ENCODE measurements at places on chromosomes 4 and X.

DNA sequence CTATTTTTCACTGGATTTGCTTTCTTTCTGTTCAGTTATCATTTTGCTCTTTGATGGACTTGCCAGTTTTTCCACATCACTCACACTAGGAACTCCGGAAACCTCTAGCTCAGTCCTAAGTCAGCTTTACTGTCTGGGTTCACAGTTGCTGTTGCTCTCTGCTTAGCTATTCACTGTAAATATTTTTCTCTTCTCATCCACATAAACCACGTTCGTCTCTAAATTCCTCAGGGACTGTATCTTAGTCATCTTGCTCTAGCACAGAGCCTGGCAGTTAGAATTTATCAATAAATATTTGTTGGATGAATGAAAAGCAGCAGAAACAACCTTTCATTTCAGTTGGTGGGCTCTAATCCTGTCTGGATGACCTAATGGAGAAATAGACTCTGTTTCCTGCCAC, 119.4 kb upstream of the DMD start:
- DNase-seq = no peak

GRCh38 chr4:111283066-111283677, 660.3 kb upstream of the PITX2 start:
- DNase-seq = peak; percentile 60

GRCh38 chr4:173802662-173803022, 272.6 kb upstream of the HAND2 start:
- no peak for DNase-seq

- DNase-seq = peak; percentile 21
Measured at GRCh38 chrX:40272776-40273175, 175.0 kb upstream of the BCOR start.

DNA sequence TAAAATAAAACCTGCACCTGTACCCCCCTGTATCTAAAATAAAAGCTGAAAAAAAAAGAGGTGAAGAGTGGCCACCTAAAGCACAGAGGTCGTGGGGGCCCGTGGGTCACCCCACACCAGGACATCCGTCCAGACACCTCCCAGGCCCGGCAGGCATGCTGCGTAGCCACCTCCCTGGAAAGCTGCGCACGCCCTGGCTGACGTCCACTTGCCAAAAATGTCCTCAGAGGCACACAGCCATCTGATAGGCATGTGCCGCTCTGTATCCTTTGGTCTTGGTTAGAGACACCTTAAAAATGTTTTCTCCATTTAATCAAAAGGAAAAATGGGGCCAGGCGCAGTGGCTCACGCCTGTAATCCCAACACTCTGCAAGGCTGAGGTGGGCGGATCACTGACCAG, 17.7 kb downstream of the FAM53A start:
- no peak for DNase-seq

DNA sequence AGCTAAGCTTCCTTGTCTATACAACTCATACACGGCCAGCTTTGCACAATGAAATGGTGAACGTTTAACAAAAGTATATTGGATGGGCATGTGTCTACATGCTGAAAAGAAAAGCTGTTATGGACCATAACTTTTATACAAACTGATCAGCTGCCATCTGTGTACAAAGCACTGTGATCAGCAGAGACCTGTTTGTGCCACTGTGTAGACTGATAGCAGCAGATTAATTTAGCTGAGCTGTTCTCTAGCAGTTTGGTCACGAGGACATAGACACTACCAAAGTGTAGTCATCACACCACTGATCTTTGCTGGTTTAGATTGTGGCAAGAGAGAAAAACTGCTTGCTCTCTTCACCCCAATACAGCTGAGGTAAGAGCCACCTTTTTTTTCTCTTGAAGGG, 124.5 kb downstream of the RAPGEF2 start:
- DNase-seq = no peak

DNA sequence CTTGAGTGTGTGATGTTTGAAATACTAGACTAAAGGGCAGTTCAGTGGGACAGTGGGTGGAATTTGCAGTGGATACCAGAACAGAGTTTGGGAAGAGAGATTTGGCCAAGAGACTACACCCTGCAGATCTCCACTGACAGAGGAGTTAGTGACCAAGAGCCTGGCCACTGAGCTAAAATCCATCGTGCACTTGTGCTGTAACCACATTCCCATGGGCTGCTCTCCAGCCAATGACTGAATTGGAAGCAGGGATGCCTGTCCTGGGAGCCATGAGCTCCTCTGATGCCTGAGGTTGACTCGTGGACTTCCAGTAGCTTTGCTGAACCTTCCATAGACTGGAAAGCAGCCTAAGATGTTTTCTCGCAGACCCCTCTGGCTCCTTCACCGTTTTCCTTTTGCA, 296.1 kb downstream of the TRIML1 start:
- DNase-seq = no peak

GRCh38 chrX:119374736-119375135, 24.4 kb upstream of the SLC25A43 start:
- no peak for DNase-seq

DNA sequence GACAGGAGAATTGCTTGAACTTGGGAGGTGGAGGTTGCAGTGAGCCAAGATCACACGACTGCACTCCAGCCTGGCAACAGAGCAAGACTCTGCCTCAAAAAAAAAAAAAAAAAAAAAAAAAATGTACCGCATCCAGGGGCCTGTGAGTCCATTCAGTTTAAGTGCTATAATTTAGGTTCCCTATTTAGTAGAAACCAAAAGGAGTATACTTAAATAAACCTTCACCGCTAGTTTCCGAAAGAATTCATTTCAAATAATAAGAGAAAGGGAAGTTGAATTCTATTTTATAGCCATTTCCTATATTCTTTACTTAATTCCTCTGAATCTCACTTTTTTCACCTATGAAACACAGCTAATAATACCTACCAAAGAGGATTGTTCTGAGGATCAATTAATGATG, 20.8 kb upstream of the LRBA start:
- DNase-seq = no peak

GRCh38 chr4:170687751-170688150, 598.0 kb upstream of the AADAT start:
- no peak for DNase-seq

- no peak for DNase-seq
Measured at GRCh38 chr4:3070709-3071500, 3.4 kb downstream of the HTT-AS start.

DNA sequence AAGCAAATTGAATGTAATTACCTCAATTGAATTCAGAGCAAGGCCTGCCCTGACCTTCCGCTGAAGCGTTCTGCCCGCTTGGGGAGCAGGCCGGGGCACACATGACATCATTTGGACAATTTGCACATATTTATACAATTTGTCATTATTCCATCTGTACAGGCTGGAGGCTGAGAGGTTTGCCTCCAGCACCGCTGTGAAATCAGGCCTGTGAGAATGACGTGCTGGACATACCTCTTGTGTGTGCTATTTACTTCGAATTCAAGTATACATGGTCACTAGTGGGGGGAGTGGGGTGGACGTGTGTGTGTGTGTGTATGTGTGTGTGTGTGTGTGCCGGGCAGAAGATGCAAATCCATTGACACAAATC, 285.6 kb downstream of the SHOX start:
- no peak for DNase-seq

DNA sequence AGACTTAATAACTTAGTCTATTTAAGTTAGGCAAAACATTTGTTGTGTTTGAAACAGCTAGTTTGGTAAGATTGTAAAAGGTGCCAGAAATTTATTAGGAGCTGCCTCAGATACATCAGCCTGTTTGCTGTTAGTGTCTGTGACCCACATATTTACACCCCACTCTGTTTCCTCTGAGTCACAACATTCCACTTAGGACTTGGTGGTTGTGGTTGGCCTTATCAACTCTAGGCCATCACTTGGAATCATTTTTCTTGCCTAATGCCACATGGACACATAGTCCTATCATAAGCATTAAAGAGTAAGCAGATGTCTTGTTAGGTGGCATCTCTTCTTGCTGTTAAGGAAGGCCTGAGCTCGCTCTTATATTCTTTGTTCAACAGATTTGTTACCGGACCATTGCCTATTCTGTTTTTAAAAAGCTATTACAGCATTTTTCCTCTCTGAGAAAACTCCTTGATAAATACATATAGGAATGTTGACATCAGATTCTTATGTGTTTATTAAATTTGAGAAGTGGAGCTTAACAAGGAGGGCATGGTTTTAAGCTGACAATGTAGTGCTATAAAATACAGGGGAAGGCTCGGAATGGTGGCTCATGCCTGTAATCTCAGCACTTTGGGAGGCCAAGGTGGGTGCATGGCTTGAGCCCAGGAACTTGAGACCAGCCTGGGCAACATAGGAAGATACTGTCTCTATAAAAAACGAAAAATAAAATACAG, 51.2 kb upstream of the PGRMC2 start:
- DNase-seq = no peak

DNA sequence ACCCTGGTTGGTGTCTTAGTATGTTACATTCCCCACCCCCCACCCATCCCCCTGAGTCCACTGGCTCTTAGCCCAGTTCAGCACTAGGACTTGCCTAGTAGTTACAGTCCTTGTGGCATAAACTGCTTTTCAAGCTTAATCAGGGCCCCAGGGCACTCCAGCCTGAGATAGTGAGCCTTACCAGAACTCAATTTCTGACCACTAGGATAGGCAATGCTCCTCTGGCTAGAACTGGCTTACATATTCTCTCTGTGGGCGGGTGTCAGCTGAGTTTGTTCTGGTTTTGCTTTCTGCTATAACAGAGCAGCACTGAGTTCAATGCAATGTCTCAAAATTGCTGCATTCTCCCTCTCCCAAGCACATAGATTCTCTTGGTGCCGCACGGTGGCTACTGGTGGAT, 391.4 kb upstream of the DIPK2B start:
- no peak for DNase-seq

DNA sequence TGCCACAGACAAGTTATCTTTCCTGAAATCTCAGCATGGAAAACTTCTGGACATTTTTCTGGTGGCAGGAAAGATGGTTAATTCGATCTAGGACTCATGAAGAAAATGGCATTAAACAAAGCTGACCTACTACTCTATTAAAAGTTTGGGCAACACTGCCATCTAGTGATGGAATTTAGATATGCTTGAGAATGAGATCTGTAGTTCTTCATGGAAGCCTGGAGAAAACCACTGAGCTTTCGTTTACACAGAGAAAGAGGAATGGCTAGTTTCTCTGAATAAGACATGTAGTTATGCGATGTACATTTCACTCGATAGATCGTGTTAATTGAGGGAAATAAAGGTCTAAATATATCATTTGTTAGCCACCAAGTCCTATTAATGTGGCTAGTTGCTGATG, 51.7 kb upstream of the CHRDL1 start:
- DNase-seq = peak; percentile 58

DNA sequence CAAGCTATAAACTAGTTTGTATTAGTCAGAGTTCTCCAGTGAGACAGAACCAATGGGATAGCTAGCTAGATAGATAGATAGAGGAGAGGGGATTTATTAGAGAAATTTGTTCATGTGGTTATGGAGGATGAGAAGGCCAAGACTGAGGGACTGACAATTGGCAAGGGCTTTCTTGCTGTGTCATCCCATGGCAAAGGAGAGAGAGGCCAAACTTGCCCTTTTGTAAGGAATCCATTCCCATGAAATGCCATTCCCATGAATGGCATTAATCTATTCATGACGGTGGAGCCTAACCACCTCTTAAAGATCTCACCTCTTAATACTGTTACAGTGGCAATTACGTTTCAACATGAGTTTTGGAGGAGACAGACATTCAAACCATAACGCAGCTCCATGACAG, 58.1 kb downstream of the LINC00632 start:
- no peak for DNase-seq

DNA sequence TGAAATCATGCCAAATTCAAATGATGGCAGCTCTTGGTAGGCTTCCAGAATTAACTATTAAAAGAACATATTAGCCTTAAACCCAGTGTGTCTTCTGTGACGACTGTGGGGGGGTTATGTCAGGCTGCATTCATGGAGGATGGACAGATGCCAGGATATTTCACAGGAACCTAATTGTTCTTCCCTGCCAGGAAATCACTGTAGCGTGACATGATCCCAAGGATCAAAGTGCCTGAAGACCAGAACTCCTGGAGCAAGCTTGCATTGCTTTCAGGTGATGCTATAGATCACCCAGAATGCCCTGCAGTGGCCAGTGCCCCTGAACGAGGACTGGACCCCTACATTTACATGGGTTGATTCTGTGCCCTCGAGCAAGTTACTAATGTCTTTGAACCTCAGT, 1093.0 kb upstream of the TENM3 start:
- no peak for DNase-seq

GRCh38 chr4:1786544-1787362, 6.3 kb upstream of the FGFR3 start:
- DNase-seq = no peak

DNA sequence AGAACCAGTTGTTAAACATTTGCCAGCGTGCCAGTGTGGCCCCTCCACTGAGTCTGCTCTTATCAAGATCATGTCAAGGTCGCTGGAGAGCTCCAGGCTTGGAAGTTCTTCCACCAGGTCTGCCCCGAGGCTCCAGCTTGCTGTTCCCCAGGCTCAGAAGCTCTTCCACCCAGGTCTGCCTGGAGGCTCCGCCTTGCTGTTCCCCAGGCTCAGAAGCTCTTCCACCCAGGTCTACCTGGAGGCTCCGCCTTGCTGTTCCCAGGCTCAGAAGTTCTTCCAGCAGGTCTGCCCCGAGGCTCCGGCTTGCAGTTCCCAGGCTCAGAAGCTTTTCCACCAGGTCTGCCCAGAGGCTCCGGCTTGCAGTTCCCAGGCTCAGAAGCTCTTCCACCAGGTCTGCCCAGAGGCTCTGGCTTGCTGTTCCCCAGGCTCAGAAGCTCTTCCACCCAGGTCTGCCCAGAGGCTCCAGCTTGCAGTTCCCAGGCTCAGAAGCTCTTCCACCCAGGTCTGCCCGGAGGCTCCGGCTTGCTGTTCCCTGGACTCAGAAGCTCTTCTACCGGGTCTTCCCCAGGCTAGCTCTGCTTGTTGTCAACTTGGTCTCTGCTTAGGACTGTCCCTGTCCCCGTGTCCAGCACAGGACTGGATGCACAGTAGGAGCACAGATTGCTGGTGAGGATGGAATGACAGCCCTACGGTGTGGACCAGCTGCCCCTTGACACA, 54.4 kb downstream of the HMX1 start:
- no peak for DNase-seq

- DNase-seq = no peak
Measured at GRCh38 chr4:183588169-183588675, 70.8 kb downstream of the RWDD4 start.

- no peak for DNase-seq
Measured at GRCh38 chr4:2848449-2848848, 4.8 kb downstream of the ADD1 start.

GRCh38 chrX:20664774-20665173, 398.1 kb upstream of the RPS6KA3 start:
- no peak for DNase-seq

DNA sequence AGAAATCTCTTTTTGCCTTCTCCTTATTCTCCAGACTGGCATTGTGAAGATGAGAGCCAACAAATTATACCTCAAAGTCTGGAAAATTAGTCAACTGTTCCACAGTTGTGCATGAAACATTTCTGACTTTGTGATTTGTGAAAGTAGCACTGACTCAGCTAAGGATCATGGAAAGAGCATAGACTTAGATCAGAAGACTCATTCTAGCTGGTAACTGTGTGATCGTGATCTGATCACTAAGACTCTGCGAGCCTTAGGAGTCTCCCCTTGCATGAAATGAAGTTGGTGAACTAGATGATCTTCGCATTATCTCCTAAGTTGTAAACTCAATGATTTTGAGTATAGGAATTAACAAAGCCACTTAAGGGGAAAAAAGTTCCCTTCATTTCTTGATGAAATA, 668.1 kb downstream of the RPA4 start:
- DNase-seq = no peak

All from NB4 (cell line).